ENCODE measurements at places on chromosomes 6 and 20.

DNA sequence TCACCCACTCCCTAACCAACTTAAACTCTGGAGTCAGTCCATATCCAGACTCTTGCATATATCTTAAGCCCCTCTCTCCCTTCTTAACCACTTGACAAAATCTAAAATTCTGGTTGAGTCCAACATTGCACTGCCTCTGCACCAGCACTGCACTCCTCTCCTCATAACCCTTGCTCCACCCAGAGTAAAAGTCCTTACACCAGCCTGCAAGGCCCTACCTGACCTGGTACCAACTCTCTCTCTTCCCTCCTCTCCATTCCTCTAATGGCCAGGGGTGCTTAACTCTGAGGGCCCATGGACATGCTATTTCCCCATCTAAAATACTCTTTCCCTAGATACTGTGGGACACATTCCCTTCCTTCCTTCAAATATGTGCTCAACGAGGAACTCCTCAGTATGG is 21.0 kb downstream of the STX7 start:
- no peak for DNase-seq

DNA sequence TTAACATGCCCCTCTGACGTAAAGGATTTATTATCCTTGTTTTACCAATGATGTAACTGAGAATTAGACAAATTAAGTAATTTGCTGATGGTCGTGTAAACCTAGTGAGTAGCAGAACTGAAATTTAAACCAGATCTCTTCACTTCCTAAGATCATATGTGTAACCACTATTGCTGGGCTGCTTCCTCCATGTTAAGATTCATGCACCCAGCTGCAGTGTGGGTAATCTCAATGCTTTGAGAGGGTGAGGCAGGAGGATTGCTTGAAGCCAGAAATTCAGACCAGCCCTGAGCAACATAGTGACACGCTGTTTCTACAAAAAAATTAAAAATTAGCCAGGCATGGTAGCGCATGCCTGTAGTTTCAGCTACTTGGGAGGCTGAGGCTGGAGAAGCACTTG is 97.9 kb downstream of the L3MBTL3 start:
- no peak for DNase-seq

GRCh38 chr6:109595998-109596397 is 95.0 kb downstream of the AK9 start:
- peak; percentile 2 for DNase-seq

DNA sequence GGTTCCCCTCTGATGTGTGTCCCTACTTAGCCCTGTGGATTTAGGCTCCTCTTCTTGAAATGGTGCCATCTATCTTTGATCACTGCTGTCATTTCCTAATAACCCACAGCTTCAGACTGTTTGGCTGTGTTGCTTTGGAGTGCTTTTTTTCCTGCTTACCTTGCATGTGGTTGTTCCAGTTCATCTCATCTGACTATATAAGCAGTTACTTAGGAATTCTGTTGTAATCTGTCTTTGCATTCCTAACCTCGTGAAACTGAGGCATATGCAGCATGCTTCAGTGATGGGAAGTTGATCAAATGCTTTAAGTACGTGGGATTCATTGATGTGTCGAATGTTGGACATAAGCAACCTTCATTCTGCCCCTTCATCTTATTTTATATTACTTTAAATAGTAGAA is 115.8 kb upstream of the FLRT3 start:
- DNase-seq: no peak

- DNase-seq: no peak
These were observed 113.9 kb upstream of the STMND1 start for GRCh38 chr6:16987996-16988395.

Data from CD4-positive, alpha-beta T cell treated with Interleukin-12 subunit alpha and Interleukin-12 subunit beta, for 1 hour (primary cell).